Panc1 (cell line): ENCODE measurements at places on chromosomes 7 and 10.

DNA sequence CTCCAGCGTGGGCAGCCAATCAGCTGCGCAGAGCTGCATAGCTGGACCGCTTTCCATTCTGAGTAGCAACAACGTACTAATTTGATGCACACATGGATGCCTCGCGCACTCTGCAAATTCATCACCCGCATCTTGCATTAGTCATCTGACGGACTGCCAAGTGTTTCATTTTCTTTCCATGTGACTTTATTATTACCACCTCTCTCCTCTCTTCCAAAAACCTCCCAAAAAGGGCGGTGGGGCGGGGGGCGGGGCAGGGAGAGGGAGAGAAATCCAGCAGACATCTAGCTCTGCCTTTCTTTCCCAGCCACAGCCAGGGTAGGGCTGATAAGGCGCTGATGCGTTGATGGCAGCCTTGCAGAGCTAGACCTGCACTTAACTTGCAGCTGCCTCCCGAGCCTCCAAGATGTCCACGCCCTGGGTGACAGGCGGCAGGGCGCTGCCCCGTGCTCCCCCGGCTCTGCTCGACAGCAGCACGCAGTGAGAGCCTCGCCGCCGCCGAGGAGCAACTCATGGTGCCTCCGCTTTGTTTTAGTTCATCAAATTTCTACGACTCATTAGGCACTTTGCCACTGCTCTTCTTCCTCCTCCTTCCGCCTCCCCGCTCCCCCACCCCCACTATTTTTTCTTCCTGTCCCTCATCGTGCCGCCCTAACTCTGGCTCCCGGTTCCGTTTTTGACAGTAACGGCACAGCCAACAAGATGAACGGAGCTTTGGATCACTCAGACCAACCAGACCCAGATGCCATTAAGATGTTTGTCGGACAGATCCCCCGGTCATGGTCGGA is 147.3 kb downstream of the CELF2 start:
- no peak for DNase-seq

- no peak for DNase-seq
Measured at GRCh38 chr7:128190051-128190647, 50.9 kb upstream of the LEP start.

DNA sequence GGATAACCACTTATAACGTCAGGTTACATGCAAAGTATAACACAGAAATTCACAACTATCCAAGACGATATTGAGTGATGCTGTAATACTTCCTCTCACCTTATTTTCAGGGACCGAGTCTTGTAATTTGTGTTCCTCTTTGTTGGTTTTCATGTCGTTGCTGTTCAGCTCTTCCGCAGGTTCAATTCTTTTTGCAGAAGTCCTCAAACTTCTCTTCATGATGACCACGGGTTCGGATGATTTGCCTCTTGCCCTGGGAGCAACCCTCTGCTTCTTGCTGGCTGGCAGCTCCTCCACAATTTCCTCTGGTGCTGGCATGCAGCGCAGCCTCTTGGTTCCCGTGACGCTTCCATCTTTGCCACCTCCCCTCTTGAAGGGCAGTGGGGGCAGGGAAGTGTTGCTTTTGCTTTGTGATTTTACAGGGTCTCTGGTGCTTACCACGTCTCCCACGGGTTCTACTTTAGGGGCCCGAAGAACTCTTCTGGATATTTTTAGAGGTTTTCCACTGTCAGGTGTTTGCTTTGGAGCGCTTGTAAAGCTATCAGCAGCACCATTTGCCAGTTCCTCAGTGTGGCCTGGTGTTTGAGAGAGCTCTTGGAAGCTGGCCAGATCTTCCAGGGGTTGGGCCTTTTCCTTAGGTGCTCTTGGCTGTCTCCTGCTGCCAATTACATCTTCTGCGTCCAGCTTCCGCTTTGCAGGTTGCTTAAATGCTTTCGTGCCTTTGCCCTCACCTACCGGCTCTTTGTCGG is 23.6 kb downstream of the MKI67 start:
- DNase-seq, result no peak

DNA sequence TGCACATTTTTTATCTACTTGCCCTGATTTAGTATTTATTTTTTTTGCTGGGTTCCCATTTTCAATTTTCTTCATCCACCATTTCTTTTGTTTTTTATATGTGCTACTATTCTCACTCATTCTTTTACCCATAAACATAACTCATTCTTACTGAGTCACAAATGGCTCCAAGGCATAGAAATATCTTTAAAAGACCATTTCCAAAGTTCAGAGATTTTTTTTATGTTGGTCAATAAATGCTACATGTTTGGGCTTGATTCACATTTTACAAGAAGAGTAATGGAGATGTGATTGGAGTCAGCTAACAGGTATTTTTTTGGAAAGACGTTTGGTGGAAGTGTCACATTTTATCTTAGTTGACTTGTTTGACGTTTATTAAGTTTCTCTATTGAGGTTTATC is 1303.2 kb upstream of the LRRTM3 start:
- no peak for DNase-seq

GRCh38 chr7:155210356-155210755 is 87.3 kb upstream of the INSIG1 start:
- DNase-seq, result no peak

- no peak for DNase-seq
Measured at GRCh38 chr7:444606-445005, 75.0 kb downstream of the PDGFA start.

DNA sequence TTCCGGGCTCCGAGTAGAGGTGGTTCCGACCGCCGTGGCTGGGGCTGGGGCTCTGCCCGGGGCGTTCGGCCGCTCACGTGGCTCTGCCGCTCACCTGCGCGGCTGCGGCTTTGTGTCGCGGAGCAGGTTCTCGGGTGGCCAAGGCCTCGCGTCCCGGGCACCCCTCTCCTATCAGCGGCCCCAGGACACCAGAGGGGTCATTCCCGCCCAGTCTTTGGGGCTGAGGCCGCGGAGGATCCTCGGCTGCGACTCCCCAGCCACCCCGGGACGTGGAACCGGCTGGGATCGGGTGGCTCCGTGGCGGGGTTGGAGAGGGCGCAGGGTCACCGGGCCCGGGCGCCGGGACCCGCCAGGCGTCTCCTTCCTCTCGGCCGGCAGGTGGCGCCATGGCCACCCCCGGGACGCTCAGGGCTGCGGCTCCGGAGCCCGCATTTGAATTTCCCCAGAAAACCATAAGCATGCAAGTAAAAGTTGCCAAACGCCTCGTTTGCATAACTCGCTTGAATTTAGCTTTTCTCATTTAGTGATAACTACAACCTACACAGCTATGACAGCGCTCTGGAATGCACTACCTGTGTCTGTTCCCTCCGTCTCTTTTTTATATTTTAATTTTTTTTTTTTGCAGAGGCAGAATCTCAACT is 1.2 kb downstream of the COL26A1 start:
- DNase-seq, result peak; percentile 7

- DNase-seq, result no peak
Measured at GRCh38 chr7:101395376-101395775, 32.7 kb downstream of the COL26A1 start.

GRCh38 chr10:114957673-114958072 is 19.7 kb downstream of the TRUB1 start:
- no peak for DNase-seq

DNA sequence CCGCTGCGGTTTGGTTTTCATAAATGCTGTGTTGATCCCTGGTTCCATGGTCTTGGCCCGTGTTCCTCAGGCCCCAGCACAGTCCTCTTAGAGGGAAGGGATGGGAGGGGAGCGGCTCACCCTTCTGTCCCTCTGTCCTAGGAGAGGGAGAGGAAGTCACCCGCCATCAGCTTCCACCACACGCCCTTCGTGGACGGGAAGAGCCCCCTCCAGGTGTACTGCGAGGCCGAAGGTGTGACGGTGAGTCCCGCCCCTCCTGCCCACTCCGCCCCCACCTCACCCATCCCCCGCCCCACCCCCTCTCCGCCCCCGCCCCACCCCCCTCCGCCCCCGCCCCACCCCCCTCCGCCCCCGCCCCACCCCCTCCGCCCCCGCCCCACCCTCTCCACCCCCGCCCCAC is 37.5 kb upstream of the DPYSL4 start:
- DNase-seq, result no peak

- no peak for DNase-seq
Measured at GRCh38 chr7:28211006-28211405, 30.4 kb upstream of the JAZF1 start.

DNA sequence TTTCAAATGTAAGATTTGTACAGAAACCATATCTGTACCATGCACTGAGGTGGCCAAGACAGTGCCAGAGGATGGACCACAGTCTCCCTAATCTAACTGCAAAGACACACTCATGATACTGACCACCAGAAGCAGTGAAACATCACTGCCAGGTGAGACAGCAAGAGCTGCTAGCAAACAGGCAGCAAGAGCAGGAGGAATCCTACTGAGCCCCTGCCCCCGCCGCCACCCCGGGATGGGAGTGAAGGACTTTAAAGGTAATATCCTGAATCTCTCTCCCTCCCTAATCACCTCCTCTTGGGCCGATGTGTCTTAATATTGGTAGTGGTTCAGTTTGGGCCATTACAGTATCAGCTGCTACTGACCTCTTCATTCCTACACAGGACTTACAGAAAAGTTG is 144.3 kb downstream of the XPNPEP1 start:
- DNase-seq, result no peak

- DNase-seq, result no peak
Measured at GRCh38 chr7:17640730-17641377, 299.4 kb downstream of the SNX13 start.

DNA sequence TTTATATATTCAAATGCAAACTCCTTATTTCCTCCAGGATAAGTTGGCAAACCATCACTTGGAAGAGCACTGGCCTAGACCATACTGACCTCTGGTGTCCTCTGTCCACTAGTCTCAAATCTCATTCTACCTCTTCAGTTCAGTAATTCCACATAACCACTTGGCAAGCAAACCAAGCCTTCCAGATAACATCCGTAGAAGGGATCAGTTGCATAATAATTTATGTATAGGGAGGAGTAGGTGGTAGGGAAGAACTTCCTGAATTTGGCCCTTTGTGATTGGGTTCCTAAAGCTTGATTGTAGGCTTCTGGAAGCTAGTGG is 55.0 kb downstream of the WAC start:
- DNase-seq, result no peak

DNA sequence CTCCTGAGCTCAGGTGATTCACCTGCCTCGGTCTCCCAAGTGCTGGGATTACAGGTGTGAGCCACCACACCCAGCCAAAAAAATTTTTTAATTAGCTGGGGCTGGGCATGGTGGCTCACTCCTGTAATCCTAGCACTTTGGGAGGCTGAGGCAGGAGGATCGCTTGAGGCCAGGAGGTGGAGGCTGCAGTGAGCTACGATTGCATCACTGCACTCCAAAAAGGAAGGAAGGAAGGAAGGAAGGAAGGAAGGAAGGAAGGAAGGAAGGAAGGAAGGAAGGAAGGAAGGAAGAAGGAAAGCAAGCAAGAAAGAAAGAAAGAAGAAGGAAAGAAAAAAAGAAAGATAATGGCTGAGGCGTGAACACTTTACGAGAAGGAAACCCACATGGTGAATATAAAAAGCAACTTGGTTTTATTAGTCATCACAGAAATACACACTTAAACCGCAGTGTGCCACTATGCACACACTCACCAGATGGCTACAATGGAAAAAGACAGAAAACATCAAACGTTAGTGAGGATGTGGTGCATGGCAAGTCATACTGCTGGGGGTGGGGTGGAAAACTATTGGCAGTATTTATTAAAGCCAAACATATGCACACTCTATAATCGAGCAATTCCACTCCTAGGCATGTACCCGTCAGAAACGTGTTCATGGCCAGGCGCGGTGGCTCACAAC is 4.4 kb upstream of the CCL26 start:
- DNase-seq, result peak; percentile 67

GRCh38 chr7:76037310-76037709 is 10.5 kb downstream of the STYXL1 start:
- DNase-seq, result no peak

GRCh38 chr7:123028339-123028738 is 32.8 kb upstream of the TAS2R16 start:
- no peak for DNase-seq

GRCh38 chr7:150896562-150897209 is 44.4 kb downstream of the AOC1 start:
- DNase-seq, result no peak

GRCh38 chr7:43318188-43318770 is 205.8 kb downstream of the HECW1 start:
- DNase-seq, result no peak

- no peak for DNase-seq
Measured at GRCh38 chr7:18547509-18548187, 52.1 kb downstream of the HDAC9 start.

DNA sequence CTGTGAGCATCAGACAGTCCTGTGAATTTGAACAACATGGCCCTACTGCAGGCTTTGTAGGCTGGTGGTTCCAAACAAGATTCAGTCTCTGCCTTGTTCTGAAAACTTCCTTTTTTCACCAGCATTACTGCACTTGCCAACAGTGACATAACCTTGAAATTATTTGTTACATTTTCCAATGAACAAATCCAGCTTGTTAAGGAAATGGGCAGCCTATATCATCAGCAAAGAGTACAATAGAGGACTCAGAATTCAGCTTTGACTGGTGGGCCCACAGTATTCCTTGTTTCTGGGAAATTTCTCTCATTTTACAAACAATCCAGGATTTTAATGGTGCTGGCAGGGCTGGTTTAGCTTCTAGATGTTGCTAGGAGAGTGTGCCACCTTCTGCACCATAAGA is 703.7 kb upstream of the FZD8 start:
- no peak for DNase-seq

GRCh38 chr7:88317422-88317821 is 10.7 kb upstream of the STEAP4 start:
- no peak for DNase-seq

DNA sequence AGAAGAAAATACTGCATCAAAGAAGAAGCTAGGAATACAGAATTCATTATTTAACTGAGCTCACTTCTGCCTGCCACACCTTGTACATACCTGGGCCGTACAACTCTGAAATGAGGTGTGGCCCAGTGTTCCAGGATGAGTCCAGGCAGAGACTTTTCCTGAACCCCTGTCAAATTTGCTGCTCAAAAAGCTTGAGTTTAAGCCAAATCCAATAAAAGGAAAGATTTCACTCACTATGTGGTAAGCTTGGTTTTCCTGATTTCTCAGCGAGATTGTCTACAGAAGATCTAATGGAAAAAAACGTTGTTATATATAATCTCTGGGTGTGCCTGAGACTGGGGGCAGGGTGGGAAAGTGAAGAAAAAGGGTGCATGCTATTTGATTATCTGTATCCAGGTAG is 72.1 kb upstream of the EGFR start:
- DNase-seq, result no peak

- no peak for DNase-seq
Measured at GRCh38 chr7:69800495-69800894, 202.2 kb downstream of the AUTS2 start.
